ENCODE measurements at places on chromosomes 2 and 18.

DNA sequence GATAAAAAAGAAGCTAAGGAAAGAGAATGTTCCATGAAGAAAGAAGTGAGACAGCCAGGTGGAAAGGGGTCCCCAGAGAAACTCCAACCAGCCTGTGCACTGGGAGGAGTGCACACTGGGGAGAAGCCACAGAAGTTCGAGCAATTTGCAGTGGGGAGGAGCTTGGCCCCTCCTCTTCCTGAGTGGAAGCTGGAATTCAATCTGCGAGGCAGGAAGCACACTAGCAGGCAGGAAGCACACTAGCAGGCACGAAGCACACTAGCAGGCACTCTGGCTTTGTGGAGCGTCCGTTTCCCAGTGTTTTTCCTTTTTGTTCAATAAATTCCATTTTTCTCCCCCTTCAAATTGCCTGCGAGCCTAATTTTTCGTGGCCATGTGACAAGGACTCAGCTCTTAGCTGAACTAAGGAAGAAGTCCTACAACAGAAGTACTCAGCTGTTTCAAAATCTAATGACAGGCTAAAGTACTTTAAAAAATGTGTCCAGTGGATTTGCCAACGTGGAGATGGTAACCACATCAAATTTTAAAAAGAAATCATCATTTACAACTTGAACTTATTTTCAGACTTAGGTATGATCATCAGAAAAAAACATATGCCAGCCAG is 21.4 kb upstream of the SPIRE1 start:
- no peak for DNase-seq

GRCh38 chr18:25457601-25458000 is 105.6 kb upstream of the ZNF521 start:
- DNase-seq = no peak

GRCh38 chr2:80687524-80687923 is 383.0 kb upstream of the LRRTM1 start:
- DNase-seq = no peak

DNA sequence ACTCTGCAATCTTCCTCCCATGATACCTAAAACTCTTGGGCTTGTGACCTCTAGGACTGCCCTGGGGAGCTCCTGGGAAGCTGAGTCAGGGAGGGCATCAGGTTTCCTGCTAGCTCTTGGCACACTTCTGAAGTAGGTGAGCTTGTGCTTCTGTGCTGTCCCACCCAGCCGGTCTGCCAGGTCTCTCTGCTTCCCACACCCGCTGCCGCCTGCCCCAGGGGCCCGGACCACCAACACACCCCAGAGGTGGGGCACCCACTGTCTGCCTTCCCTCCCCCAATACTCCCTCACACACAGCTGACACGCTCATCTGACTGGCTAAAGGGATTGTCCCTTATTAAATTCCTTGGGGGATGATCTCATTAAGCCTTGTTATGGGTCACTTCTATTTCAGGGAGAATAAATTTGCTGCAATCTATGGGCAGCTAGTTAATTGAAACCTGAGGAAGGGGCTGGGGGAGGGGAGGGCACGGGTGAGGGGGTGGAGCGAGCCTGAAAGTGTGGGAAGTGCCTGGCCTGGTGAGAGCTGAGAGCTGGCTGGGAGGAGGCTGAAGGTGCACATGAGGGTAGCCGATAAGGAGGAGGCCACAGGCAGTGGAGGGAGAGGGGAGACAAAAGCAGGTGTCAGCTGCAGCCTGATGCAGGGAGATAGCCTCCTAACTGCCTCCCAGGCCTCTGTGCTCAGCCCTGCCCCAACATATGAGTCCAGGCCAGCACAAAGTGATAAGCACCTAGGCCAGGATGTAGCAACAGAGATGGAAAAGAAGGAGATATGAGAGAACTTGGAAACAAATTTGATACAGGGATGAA is 48.8 kb downstream of the HAUS1 start:
- DNase-seq = no peak

DNA sequence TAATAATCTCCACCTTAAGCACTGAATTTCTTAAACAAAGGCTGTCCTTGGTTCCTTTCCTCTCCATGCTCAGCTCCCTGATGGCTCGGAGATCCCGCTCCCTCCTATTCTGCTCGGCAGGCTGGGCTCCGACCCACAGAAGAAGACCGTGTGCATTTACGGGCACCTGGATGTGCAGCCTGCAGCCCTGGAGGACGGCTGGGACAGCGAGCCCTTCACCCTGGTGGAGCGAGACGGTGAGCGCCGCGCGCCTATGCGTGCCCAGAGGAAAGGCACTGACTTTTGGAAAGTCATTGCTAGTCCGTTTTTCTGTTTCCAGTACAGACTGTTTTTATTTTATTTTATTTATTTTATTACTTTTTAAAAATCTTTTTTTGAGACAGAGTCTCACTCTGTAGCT is 9.6 kb downstream of the CNDP2 start:
- DNase-seq = no peak

GRCh38 chr18:8778824-8779223 is 73.5 kb downstream of the MTCL1 start:
- DNase-seq = no peak

- DNase-seq = no peak
Measured at GRCh38 chr18:35268821-35269220, 21.2 kb downstream of the ZSCAN30 start.

DNA sequence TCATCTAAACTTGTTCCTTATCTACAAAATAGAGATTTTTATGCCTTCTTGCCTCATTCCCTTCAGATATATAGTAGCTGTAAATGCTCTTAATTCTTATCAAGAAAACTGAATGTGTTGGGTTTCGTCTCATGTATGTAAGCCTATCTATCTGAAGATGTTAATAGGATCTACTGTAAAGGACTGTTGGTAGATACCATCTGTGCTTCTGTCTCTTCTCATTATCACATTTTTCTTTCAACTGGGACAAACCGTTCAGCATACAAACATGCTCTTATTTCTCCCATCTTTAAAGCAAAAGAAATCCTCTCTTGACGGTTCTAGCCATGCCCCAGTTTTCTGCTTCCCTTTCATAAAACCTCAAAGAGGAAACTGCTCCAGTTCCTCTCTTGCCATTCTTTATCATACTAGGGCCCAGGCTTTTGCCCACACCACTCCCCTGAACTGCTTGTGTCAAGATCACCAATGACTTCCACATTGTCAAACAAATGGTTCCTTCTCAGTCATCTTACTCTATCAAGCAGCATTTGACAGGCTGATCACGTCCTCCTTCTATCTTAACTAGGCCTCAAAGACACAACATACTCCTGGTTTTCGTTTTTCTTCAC is 88.7 kb downstream of the ARHGEF33 start:
- DNase-seq = no peak

- no peak for DNase-seq
Measured at GRCh38 chr2:139924070-139924469, 1143.9 kb upstream of the NXPH2 start.

DNA sequence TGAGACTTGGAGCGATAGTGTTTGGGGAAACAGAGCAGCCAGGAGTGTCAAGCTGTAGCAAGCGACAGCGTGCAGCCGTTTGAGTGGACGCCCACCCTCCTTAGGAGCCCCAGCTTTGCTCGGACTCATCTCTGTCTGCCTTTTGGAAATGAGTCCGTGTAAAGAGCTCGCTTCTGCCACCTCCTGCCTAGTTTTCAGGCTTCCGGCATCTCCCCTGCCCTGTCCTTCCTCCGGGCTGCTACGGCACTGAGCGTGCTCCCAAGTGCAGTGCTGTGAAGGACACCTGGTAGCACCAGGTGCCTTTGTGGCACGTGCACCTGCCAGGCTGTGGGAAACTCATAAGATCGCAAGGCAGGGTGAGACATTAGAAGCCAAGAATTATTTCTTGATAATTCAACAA is 117.1 kb downstream of the RNF144A start:
- no peak for DNase-seq

GRCh38 chr2:238023608-238024007 is 37.2 kb upstream of the SCLY start:
- DNase-seq = no peak

DNA sequence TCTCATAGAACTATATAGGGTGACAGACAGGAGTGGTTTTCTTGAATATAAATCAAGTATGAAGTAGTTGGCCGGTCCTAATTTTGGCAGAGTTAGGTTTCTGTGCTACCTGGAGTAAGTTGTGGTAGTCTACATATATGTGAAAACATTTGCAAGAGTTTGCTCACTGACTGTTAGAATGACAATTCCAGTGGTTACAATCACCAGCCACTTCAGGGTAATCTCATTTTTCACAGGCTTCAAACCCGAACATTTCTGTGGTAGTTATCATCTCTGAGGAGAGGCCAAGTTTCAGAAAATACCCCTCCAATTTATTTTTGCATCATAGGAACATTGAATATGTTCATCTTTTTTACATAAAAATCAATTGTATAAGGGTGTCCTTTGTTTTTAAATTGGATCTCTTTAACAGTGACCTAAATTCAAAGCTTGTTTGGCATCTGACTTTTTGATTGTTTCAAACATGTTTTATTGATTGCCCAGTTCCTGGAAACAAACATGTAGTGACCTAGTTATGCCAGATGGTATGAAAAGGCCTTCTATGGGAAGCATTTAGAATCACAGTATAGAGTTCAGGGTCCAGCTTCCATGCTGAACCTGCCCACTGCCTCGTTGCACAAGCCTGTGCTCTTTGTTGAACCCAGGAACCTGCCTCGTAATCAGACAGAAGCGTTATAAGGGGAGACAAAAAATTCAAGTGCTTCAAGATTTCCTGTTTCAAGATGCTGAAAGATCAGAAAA is 250.6 kb downstream of the LTBP1 start:
- DNase-seq = no peak

DNA sequence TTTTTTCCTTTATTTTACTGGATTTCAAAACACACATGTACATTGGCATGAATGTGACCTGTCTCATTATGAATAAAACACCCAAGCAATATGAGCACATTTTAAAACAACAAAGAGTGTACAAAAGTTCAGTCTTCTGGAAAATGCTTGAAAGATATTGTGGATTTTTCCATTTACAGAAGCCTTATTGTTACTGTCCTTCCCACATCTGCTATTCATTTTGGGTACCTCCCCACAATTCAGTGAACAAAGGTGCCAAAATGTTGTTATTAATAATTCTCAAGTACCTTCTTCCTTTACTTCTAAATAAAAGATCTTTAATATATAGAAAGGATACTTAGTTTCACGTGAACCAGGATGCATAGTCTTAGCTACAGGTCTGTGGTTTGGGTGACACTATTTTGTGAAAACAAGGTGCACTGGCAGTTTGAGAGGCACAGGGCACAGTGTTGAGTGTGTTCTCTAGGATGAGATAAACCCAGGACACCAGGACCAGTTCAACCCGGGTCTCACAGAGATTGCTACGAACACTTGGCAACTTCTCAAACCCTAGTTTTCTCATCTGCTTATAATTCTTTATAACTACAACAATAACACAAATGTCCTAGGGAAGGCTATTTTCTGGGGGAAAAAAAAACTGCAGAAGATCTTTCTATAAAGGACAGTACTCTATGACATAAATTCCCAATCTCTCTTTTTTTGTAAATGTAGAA is 84.5 kb upstream of the GALNT5 start:
- no peak for DNase-seq

DNA sequence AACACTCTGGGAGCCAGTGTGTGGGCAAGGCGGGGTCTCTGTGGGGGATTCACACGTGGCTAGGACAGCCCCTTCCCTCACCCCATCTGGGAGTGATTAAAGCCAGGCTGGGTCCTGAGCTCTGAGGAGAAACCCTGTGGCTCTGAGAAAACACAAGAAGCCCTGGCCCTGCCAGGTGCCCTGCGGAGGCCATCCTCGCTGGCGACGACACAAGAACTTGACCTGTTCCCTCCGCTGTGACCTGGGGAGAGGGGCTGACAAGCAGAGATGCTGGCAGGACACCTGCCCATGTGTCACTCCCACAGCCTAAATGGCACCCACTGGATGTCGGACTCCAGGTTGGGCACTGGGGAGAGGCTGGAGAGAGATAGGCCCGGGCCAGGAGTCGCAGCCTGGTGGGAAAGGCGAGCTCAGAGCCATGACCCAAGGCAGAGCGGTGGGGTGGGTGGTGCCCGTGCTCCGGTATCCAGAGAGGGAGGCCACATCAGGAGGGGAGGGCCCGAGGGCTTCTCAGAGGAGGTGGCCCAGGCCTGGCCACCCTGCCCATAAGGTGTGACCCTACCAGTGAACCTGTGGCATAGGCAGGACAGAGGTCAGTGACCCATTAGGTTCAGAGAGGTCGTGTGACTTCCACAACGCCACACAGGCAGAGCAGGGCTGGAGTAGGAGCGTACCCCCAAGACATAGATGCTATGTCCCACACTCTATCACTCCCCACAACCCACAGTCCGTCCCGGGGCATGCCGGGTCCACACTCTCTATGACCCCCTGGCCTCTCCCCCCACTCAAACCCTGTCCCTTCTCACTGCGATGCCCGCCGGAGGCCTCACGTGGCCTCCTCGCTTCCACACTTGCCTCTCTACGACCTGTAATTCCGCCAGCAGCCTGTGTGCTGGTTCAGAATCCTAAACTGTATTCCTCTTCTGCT is 59.4 kb upstream of the HPCAL1 start:
- DNase-seq = no peak

- DNase-seq = no peak
Measured at GRCh38 chr2:215961981-215962380, 51.4 kb downstream of the MREG start.

GRCh38 chr2:190794377-190794776 is 86.2 kb upstream of the GLS start:
- DNase-seq = no peak

DNA sequence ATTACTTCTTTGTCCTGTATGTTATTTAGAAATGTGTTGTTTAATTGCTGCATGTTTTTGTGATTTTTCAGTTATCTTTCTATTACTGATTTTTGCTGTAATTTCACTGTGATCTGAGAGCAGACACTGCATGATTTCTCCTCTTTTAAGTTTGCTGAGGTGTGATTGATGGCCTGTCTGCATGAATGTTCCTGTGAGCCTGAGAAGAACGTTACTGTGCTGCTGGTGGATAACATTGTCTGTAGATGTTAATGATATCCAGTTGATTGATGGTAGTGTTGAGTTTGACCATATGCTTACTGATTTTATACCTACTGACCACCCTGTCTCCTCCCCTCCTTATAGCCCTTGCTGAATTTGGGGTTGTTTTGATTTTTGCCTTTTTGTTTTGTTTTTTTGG is 37.4 kb upstream of the KCNG2 start:
- no peak for DNase-seq

- no peak for DNase-seq
Measured at GRCh38 chr2:111046670-111047069, 74.0 kb upstream of the BCL2L11 start.

DNA sequence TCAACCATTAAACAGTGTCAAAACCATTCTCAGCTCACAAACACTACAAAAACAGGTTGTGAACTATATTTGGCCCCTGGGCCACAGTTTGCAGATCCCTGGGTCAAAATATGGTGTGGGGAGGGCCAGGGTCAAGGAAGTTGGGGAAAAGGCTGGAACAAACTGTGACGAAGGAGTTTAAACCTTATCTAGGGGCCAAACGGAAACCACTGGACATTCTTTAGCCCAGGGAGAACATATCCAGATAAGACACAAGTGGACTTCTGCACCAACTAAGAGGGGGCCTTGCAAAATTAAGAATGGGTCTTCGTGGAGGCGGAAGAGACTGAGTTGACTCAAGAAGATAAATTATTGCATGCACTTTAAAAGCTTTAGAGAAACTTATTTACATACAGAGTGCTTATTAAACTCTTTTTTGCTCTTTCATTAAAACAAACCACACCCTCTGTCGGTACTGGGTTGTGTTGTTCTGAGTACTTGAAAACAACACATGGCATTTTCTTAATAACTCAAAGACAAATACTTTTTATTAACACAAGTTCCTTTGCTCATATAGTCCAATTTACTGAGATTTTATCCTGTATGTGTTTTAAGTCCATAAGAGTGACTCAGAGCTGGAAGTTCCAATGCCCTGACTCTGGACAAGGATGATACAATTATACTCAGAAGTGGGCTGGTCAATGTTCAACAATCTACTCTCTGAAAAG is 5.3 kb upstream of the ASAP2 start:
- no peak for DNase-seq

- no peak for DNase-seq
Measured at GRCh38 chr2:158934170-158934569, 34.3 kb upstream of the TANC1 start.

Data from CD4-positive, alpha-beta T cell treated with Interleukin-2 at 100 ng/mL for 4 hours (primary cell).